ENCODE measurements at places on chromosomes 7 and 10. TPM values are rescaled to one million over a fixed set of nuclear protein-coding genes. Genes with fewer than 3 reads are reported as not detected.

Gene C1QL3
- total RNA-seq = not detected

Gene IDI2
- not detected for total RNA-seq

Gene GRB10
- total RNA-seq = 16.0 TPM

DNA sequence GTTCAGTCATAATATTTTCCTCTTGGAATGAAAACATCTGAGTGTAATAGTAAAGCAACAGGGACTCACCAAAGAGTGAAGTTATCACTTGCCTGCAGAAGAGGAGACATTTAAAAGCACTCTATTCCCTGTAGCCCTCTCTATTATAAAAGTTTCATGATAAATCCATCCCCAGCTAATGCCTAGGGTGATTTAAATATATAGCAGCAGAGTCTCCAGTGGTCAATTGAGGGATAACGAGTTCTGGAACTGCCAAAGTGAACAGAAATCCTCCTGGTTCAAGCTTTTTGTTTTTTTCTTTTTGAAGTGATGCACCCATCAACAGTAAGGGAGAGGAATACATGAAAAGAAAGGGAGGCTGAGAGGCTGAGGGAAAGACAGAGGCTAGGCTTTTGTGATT, 87.3 kb downstream of the EVX1 start:
- DNase-seq = no peak

DNA sequence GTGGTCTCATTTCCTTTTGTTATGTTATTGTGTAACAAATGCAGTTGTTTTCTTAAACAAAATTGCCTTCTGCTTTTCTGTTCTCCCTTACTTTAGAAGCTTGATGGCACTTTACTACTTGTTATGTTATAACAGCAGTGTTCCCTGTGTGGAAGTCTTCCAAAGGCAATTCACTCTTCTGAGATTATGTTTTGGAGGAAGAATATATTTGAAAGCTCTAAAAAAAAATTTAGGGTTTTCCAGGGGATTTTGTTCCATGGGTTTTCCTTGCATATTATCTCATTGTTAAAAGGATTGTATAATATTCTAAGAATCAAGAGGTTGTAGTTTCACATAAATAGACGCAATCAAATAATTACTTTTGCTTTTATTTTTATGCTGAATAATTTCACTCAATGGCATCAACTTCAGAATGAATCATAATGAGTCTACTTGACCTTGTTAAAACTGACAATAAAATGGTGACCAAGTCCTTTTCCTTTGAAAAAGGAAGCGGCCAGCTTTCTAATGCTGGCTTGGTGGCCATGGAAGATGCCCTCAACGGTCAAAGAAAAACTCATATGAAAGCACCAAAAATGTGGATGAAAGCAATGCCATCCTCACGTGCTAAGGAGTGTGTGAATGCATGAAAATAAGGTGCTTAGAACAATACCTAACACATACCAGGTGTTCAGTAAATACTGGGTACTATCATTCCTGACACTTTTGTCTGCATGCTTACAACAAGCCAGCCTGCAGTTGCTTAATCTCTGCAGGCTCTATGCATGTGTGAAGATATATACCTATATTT, 92.4 kb upstream of the KLF6 start:
- no peak for DNase-seq

- DNase-seq = no peak
These were observed 18.3 kb downstream of the ADAMTS14 start for GRCh38 chr10:70690589-70690988.

- DNase-seq = no peak
These were observed 13.3 kb downstream of the GPR37 start for GRCh38 chr7:124752310-124752709.

GRCh38 chr7:127287133-127287532, 34.4 kb upstream of the GRM8 start:
- DNase-seq = no peak

- DNase-seq = no peak
These were observed 333.5 kb downstream of the GPR158 start for GRCh38 chr10:25508112-25508815.

DNA sequence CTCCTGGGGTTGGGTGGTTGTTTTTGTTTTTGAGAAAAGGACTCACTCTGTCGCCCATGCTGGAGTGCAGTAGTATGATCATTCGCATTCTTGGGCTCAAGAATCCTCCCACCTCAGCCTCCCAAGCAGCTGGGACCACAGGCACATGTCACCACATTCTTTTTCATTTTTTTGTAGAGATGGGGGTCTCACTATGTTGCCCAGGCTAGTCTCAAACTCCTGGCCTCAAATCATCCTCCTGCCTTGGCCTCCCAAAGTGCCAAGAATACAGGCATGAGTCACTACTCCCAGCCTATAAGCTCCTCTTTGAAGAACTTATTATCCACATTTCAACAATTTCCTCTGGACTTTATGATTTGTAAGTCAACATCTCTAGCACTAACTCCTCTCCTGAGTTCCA, 102.7 kb downstream of the KMT2C start:
- DNase-seq = no peak
